ENCODE measurements at places on chromosomes 7 and 10.

GRCh38 chr10:11587722-11588259 lies 23.7 kb downstream of the USP6NL start:
- peak; percentile 24 for DNase-seq

DNA sequence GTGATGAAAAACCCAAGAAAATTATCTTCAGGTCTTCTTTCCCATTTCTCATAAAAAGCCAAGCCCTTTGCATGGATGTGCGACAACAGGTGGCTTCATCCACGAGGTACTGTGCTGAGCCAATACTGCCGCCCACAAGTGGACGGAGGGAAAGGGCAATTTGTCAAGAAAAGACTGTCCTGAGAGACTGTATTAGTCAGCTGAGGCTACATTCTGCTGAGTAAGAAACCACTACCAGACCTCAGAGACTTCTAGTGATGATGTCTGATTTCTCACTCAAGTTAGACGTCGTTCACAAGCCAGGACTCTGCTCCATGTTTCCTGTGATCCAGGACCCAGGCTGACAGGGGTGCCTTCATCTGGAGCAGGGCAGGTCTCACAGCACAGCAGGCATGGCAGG lies 171.5 kb upstream of the CDCA7L start:
- DNase-seq = no peak

DNA sequence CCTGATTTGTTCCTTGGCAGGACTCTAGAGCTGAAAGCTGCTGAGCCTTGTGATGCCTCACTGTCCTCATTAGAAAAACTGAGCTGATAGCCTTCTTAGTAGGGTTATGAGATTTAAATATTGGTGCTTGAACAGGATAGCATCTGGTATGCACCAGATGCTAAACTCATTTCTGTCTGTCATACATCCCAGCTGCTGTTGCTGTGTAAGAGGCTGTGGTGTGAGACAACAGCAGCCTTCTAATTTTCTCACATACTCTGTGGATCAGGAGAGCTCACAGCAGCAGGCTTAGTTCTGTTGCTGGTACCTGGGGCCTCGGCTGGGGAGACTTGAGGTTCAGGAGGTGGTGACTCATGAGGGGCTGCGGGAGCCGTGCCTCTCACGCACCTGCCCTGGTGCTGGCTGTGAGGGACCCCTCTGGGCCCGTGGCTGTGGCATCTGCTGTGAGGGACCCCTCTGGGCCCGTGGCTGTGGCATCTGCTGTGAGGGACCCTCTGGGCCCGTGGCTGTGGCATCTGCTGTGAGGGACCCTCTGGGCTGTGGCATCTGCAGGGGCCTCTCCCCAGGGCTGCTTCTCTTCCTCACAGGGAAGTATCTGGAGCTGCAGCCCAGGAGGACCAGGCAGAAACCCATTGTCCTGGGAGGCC lies 12.5 kb downstream of the DYNC2I1 start:
- DNase-seq = no peak

DNA sequence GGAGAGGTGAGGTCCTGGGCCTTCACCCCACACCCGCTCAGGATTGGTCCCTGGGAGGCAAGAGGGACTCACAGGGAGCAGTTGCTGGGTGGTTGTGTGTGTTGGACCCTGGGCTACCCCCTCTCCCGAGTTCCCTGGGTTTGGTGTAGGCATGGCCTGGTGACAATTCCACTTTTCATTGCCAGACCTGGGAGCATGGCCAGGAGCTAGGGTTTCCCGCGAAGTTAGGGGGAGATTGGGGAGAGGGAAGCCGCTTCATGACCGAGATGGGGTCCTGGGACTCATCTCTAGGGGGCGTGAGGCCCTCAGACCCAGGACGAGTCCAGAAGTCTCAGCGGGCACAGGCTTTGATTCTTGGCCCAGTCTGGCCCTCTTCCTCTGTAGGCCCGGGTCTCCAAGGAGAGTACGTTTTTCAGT lies 606 bp downstream of the PALD1 start:
- no peak for DNase-seq

Measured in large intestine (tissue), 12 donors.